Stimulated activated CD8-positive, alpha-beta memory T cell treated with anti-CD3 and anti-CD28 coated beads, Interleukin-15, amount 100 ng/mL, for 24 hours (primary cell): ENCODE measurements at places on chromosomes 6 and 20.
A peak's percentile ranks its signal among the peaks of the same experiment; 100 is the strongest.

GRCh38 chr6:116884530-116884929, 7.5 kb downstream of the RFX6 start:
- no peak for DNase-seq

GRCh38 chr6:39707962-39708683, 17.1 kb downstream of the KIF6 start:
- no peak for DNase-seq

DNA sequence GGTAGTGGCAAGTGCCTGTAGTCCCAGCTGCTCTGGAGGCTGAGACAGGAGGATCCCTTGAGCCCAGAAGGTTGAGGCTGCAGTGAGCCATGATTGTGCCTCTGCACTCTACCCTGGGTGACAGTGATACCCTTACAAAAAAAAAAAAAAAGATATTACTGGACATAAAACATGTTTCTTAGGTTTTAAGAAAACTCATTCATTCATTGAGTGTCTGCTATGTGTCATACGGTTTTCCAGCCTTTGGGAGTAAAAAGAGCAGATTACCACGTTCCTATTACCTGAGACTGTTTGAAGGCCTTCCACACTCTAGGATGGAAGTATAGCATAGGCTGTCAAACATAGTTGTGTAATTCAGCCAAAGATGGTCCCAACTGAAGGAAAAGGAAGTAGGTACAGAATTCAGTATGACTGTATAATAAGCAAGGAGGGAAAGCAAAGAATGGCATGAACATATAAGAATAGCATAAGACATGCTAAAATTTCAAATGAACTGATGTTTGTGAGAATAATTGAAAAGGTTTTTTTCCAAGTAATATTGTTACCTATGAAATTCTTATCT, 22.0 kb downstream of the STXBP5 start:
- no peak for DNase-seq

- peak; percentile 9 for DNase-seq
Measured at GRCh38 chr6:21588481-21589351, 4.8 kb upstream of the SOX4 start.

DNA sequence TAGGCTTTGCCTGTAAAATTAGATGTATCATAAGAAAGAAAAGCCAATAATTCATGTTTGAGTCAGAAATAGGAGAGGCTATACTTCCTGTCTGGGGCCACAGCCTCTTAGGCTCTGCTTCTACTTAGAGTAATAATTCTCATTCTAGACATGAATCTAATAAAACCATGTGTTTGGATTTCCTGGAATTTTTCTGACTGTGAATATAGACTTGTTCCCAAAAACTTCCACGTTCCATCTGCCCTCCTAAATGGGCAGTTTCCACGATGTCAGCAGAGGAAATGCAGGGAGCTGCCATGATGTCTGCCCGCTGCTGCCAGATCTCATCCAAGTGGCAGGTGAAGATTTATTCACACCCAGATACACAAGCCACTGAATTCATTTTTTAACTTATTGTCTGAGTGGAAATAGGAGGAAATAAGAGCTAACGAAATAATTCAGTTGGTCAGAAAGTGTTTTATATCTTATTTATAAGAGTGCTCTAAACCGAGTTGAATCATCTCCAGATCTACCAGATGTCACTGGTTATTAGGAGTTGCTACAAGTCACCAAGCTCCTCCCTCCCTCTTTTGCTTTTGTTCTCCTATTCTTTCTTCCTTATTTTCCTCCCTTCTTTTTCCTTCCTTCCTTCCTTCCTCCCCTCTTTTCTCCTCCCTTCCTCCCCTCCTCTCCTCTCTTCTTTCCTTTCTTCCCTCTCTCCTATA, 69.3 kb downstream of the ALDH8A1 start:
- DNase-seq = no peak

DNA sequence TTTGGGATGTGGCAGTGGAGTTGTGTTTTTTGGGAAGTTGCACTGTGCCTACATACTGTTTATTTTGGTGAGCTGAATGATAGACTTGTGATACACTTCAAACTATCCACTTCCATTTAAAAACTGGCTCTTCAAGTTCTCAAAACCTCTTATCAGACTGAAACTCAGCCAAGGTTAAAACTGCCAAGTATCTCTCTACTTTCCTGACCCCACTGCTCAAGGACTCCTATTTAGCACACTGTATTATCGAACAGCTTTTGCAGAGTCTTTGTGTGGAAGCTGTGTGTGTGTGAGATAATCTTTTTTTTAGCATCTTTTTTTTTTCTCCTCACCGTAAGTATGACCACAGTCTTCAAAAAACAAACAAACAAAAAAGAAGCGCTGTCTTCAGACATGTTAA, 21.1 kb downstream of the STX11 start:
- no peak for DNase-seq

DNA sequence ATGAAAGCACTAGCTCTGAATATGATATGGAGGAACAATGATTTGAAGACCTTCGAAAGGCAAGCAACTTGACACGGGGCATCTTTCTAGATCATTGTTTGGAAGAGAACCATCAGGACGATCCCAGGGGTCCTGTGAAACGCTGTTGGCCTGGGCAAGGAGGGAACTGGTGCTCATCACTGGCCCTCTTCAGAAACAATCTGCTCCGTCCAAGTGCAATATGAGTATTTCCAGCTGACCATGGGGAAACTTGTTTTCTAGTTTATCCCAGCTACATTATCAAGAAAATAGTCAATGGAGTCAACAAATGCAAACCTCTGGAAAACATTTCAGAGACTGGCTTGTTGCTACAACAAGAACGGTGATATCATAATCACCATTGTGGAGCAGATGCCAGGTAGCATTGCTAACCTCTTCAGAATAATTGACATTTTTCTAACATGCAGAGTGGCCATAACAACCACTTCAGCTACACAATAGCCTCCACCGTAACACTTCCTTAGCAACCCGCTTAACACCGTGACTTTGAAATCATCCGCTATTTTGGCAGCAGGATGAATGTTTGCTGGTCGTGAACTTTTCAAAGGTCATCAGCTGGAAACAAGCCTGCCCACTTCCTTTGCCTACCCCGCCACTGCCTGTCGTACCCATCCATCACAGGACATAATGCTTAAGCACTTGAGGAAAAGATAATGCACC, 112.0 kb upstream of the PDE10A start:
- DNase-seq = no peak

DNA sequence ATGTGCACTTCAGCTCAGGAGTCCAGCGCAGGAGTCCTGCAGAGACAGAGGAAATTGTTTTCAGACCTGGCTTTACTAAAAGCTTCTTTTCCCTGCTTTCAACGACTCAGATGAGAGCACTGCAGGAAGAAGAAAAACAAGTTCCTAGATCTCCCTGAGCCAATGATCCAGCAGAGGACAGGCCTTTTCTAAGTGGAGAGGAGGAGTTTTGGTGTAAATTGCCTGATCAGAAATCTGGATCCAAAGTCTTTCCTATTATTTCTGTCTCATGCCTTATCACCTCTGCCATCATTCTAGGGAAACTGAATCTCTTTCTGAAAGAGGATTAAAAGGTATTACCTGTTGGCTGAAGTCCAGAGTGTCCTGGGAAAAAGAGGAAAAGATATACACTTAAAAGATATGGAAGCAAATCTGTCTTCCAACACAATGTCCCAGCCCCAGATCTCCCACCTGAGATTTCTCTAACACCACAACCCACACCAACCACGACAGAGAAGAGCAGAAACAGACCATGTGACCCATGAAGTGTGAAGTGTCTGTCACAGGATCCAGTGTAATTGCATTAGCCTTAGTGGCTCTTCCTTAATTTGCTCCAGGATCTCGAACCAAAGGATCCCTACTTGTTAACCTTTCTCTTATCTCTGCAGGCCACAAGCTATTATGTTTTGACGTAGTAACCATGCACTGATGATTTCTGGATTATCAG, 23.1 kb upstream of the HLA-DRB5 start:
- DNase-seq = no peak

DNA sequence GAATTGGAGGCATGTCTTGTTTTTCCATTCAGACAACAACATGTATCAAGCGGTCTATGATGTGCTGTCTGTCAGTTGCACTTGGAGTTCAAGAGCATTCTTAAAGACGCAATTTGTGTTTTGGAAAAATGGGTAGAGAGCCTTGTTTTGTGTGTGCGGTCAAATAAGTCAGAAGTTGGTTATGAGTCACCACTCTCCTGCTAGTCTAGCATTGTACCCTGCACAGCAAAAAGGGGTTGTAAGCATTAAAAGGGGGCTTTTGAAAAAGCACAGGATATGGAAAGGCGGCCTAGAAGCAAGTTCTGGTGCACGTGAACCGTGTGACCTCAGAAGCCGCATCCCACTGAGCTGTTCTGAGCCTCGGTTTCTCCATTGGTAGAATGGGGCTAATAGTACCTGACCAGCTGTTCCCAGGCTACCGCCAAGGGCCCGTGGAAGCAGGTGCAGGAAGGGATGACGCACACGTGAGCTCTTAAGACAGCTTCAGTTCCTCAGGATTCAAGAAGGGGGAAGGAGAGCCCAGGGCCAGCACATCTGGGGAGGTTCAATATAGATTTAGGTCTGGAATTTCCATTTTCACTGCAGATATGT, 61.6 kb upstream of the SNX9 start:
- DNase-seq = no peak

- no peak for DNase-seq
Measured at GRCh38 chr20:59039233-59039632, 3.4 kb downstream of the PRELID3B start.

GRCh38 chr6:15682965-15683822, 20.4 kb upstream of the DTNBP1 start:
- no peak for DNase-seq

DNA sequence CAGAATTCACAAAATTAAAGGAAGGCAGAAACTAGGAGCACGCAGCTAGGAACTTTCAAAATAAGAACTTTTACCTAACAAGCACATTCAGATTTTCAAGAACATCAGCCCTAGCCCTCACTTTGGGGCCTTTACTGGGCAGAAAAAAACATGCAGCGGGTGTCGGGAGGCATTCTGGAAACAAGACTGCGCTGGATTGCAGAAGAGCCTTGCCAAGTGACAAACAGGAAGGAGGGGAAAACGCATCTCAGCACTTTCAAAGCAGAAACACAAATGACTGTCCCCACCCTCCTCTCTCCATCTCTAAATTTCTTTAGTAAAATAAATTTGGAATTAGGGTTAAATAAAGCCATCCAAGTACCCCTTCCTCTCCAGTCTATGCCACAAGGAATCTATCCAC, 74.6 kb upstream of the RREB1 start:
- DNase-seq = no peak

GRCh38 chr6:43924222-43924702, 154.3 kb downstream of the VEGFA start:
- DNase-seq = peak; percentile 11

DNA sequence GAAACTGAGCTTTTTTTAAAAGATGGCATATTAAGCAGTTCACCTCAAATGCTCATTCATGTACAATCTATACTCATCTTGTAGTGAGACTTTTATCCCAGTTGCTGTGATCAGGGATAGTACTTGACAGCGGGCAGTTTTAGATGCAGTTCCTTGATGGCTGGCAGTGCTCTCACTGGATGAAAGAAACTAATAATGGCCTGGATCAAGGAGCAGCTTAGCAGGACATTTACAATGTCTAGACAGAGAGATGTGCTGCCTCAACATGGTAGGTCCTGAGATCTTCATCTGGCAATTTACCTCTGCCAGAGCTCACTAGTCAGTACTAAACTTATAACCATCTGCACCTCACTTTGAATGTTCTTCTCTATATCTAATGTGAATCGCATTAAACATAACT, 46.8 kb upstream of the LYRM2 start:
- DNase-seq = no peak

DNA sequence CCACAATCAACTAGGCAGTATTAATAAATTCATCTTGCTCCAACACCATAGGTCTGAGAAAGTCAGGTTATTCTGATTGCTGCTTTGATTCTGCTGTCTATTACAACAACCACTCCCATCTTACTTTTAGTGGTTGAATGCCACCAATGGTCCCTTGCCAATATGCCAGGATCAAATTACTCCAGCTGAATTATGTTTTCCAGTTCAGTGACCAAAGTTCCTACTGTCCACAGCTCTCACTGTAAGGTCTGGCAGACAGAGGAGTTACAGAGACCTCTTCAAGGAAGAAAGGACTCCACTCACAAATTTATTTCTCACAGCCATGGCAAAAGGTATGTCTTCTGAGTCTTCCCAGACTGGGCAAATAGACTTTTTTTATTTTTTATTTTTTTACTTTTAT, 557.0 kb downstream of the HAO1 start:
- DNase-seq = no peak

GRCh38 chr20:63129376-63129965, 86.5 kb downstream of the YTHDF1 start:
- DNase-seq = no peak

- no peak for DNase-seq
Measured at GRCh38 chr6:7505189-7505699, 36.2 kb upstream of the DSP start.

GRCh38 chr20:52801628-52802006, 170.5 kb upstream of the TSHZ2 start:
- no peak for DNase-seq

DNA sequence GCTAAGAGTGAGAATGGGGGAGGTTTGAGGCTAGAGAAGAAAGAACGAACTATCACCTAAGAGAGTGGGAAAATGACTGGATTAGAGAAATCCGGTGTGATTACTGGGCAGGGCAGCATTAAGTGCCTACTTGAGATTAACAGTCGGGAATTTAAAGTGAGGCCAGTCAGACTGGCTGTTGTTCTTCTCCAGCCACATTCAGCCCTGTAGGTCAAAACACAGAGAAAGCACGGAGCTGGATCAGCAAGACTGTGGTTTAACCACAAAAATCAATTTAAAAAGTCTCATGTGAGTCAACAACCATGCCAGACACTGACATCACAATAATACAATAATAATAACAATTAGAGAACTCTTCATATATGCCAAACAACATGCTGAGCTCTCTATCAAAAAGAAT, 301.9 kb upstream of the SGK1 start:
- no peak for DNase-seq

GRCh38 chr20:57059055-57059596, 207.3 kb downstream of the BMP7 start:
- DNase-seq = no peak

- DNase-seq = no peak
Measured at GRCh38 chr6:101502818-101503217, 109.3 kb downstream of the GRIK2 start.
